Aortic smooth muscle cell (primary cell): ENCODE measurements at places on chromosomes 7 and 10. TPM values are rescaled to one million over a fixed set of nuclear protein-coding genes. Genes with fewer than 3 reads are reported as not detected.

Gene CCDC172
- not detected in 2 replicates for total RNA-seq

Gene TMEM236
- 0.06 TPM in 1 of 2 replicates, not detected in the other for total RNA-seq

Gene ANKRD2
- 0.50 and 1.5 TPM in 2 replicates for total RNA-seq

Gene HSPA12A
- 2.0 and 5.9 TPM in 2 replicates for total RNA-seq

Gene CLDN4
- total RNA-seq, result 0.12 and 0.13 TPM in 2 replicates

Gene AGAP9
- 2.0 and 3.3 TPM in 2 replicates for total RNA-seq

Gene SAP25
- total RNA-seq, result not detected in 2 replicates

Gene PARG
- total RNA-seq, result 39.4 and 39.9 TPM in 2 replicates

Gene ECHDC3
- total RNA-seq, result 4.5 and 6.6 TPM in 2 replicates

Gene NKX2-3
- not detected in 2 replicates for total RNA-seq

Gene C7orf33
- total RNA-seq, result not detected in 2 replicates

Gene TRPV5
- not detected in 2 replicates for total RNA-seq

Gene LRRC4
- total RNA-seq, result 0.06 and 0.13 TPM in 2 replicates

Gene ITPRID1
- not detected in 2 replicates for total RNA-seq

Gene ZNF503
- 10.8 and 14.8 TPM in 2 replicates for total RNA-seq

Gene CPN1
- total RNA-seq, result not detected in 2 replicates

Gene LRRD1
- total RNA-seq, result 0.12 and 0.13 TPM in 2 replicates

Gene PDK4
- total RNA-seq, result 3.2 and 59.5 TPM in 2 replicates

Gene SAMD8
- total RNA-seq, result 38.2 and 38.5 TPM in 2 replicates

Gene ADRB1
- not detected in 2 replicates for total RNA-seq

Gene MXI1
- total RNA-seq, result 11.0 and 11.7 TPM in 2 replicates
